Aorta (tissue), 5 donors: ENCODE measurements at places on chromosomes 5 and 9.
A peak's percentile ranks its signal among the peaks of the same experiment; 100 is the strongest.

GRCh38 chr5:64532657-64533056 is 26.8 kb downstream of the RGS7BP start:
- no peak for DNase-seq

DNA sequence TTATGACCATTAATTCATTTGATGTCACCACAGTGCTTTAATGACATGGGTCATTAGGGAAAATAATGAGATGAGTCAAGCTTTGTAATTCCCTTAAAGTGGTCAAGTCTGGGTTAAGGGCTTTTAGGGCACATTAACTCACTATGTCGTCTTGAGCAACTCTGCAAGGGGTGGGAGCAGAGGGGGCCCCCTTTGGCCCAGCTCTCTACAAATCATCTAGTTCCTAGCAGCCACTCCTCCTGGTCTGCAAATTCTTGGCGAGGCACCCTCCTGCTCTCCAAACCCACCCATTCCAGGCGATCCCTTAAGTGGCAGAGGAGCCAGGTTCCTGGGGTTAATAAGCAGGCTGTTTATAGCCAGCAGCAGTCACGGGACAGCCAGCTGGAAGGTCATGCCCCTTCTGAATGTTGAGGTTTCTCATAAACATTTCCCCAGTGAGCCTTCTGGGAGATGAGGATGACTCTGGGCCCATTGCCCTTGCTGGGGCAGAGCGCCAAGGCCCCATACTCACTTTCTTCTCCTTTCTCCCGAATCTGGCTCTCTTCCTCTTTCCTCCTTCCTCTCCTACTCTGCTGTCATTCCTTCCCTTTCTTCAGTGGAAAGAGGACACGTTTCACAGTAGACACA is 14.3 kb upstream of the GPX3 start:
- DNase-seq, result peak; percentile 90

DNA sequence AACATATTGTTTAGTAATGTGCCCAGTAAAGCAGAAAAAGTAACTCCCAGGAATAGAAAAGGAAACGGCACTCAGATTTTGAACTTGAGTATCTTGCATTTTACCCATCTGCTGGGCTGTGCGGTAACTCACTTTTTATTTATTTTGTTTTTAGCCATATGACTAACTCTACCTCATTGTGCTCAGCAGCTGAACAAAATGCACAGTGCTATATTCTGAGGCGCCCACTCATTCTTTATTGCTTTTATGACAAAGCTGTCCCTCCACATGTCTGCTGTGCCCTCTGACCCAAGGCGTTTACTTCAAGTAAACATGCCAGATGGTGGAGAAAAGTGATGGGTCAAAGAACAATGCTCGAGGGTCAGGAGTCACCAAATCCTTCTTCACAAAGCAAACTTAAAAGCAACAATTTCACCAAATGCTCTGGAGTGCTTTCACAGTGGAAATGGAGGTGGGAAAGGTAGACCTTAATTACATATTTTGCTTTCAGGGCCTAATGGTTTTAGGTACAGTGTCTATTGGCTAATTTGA is 215.2 kb upstream of the ELAVL2 start:
- DNase-seq, result no peak

DNA sequence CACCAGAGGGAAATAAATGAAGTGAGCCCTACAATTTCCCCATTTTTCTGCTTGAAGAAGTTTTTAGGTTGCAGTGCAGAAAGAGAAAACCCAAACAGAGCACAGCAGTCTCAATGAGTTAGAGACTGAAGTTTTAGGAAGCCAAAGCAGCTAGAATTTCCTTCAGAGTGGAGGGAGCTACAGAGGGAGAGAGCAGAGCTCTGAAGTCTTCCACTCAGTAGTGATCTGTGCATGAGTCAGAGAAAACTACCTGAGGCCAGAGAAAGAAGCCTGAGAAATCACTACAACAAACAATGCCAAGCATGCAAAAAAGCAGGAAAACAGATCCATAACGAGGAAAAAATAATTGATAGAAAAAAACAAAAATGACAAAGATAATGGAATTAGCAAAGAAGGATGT is 17.9 kb upstream of the NDUFB6 start:
- DNase-seq, result no peak

DNA sequence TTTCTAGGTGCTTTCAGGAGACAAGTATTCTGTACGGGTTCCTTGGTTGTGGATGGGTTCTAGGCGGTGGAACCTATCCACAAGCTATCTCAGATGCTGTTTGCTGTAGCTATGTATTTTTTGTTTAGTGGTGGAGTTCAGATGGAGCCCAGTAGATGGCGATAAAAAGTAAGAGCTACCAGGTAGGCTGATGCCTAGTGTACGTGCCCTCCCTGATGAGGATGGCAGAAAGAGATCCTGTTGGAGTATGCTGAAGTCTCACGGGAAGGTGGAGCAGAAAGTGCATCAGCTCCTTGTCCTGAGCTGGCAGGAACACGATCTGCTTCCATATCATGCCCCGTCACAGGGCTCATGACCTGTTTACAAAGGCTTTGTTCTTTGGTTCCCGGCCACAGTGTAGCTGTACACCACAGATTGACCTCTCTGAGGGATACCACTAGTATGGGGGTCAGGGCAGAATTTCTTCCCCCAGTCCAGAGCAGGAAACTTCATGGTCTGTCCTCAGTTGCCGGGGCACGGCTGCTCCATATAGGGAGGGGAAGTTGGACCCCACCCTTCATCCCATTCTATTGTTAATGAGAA is 12.6 kb upstream of the UGT3A2 start:
- DNase-seq, result no peak

GRCh38 chr5:56161927-56162326 is 71.2 kb downstream of the ANKRD55 start:
- no peak for DNase-seq
